Esophagus squamous epithelium (tissue), 5 donors: ENCODE measurements at places on chromosomes 16 and 17. TPM values are rescaled to one million over a fixed set of nuclear protein-coding genes. Genes with fewer than 3 reads are reported as not detected.

GRCh38 chr16:27424772-27425498, 23.0 kb downstream of the IL21R start:
- DNase-seq = no peak

DNA sequence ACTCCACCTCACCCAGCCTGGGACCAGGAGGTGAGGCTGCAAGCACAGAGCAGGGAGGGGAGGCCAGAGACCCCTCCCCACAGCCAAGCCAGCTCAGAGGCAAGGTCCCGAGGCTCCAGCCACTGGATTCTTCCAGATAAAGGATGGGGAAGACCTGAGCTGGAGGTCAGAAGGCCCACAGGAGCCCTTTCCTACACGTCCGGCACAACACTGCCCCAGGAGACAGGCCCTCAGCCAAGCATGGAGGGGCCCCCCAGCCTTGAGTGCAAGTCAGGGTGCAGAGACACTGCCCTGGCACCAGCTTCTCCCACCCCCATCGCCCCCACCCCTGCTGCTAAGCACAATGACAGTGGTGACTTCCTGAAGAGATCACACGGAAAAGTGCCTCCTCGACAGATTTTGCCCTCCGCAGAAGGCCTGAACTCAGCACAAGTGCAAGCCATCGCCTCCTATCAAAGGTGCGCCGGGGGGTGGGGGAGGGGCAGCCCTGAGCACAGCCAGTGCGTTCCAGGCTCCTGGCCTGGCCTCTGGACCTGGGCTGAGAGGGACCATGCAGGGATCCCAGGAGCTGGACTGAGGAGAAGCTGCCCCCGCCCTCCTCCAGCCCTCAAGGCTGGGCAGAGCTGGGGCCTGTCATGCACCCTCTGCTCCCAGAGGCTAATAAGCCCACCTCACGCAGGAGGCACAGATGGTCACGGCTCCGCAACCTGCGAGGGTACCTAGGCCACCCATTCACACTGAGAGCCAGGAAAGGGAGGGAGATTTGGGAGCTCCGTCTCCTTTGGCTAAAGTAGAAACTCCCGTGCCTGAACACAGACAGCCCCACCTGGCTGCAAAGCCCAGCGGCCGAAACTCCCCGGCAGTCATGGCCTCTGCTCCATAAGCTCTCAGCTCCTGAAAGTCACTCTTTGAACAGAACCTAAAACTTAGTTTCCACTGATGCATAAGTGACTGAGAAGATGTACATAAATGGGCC, 2.7 kb downstream of the MAFG start:
- DNase-seq = no peak

DNA sequence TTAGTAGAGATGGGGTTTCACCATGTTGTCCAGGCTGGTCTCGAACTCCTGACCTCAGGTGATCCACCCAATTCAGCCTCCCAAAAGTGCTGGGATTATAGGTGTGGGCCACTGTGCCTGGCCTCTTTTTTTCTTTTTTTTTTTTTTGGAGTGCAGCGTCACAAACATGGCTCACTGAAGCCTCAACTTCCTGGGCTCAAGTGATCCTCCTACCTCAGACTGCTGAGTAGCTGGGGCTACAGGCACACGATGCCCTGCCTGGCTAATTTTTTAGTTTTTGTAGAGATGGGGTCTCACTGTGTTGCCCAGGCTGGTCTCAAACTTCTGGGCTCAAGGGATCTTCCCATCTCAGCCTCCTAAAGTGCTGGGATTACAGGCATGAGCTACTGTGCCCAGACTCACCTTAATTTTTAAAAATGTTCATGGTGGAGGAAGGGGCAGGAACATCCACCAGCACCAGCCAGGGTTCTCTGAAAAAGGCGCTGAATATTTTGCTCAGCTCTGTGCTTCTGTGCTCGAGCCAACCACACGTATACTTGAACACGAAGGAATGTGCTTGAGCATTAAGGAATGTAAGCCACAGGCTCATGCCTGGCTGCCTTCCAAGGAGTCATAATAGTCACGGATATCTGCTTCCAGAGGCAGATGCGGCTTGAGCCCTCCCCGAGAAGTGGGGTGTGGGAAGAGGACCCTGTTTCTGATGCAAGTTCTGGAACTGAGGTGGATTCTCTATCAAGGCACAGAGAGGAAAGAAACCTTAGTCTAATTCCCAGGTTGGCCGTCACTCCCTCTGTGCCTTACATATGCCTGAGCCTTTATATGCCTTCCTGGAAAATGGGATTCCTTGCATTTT, 65.5 kb upstream of the CREBBP start:
- DNase-seq = no peak

- no peak for DNase-seq
Observed at GRCh38 chr17:69069226-69069750, 8.6 kb upstream of the ABCA9 start.

DNA sequence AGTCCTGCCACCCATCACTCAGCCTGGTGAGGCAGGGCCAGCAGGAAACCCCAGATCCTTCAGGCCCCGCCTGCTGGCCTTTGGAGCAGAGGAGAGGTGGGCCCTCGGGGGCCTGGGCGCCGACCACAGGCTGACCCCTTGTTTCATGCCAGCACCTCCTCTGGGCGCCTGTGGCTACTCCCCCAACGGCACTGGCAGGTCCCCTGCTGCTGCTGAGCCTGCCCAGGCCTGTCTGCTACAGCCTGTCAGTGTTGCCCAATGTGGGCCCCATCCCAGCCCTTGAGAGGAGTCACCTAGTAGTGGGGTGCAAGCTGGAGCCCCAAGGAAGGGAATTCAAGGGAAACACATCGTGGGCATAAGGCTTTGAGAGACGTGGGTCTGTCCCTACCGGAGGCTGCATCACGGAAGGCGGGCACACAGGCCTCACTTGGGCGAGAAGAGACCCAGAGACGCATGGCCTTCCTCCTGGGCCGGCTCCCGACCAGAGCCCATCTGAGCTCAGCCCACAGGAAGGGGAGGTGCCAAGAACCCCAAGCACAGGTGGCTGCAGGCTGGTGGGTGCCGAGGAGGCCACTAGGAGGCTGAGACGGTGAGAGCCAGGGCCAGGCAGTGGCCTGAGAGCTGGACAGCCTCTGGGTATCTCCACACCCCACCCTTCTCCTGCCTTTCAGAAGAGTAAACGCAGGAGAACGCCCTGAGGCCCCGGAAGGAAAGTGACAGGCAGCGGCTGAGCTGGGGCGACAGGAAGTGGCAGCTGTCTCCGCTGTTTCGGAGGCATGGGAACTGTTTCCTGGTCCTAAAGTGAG, 8.0 kb upstream of the FASN start:
- no peak for DNase-seq

DNA sequence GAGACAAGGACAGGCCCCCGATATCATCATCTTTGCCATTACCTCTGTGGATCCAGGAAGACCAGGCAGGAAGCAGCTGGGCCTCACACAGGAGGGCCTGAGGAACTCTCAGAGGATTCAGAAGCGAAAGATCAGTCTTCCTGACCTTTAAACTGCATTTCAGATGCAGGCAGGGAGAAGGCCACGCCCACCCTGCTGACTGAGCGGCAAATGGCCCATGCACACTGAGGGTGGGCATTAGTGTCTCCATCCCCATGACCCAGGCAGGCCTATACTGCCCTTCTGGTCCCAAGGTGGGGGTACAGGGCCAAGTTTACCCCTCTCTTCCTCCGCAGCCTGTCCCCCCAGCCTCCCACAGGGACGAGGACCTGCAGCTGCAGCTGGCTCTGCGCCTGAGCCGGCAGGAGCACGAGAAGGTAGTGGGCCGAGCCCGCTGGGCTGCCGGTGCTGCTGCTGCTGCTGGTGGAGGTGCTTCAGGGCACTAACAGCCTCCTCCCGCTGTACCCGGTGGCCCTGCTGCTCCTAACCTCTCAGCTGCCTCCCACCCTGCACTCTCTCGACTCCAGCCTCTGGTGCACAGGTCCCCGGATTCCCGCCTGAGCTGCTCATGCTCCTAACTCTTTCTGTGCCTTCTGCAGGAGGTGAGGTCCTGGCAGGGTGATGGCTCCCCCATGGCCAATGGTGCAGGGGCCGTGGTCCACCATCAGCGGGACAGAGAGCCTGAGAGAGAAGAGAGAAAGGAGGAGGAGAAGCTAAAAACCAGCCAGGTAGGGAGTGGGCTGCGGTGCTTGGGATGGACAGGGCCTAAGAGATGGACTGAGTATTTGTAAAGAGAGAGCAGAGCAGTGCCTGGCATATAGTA, 6.2 kb downstream of the EPN3 start:
- DNase-seq = no peak

DNA sequence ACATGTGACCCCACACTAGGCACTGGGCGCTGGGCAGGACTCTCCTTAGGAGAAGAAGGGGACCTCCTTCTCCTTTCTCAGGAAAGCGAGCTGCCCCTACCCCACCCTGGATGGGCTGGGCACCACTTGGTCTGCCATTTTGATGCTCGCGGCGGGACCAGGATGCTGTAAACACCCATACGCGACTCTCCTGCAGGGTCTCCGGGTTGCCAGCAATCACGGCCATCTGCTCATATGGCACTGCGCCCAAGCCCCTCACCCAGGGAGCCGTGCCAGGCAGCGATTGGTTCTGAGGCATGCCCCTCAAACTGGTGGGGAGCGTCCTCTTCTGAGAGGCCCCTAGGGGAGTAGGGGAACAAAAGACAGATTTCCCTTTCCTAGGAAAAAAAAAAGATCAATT, 99.0 kb downstream of the C16orf78 start:
- DNase-seq = no peak

DNA sequence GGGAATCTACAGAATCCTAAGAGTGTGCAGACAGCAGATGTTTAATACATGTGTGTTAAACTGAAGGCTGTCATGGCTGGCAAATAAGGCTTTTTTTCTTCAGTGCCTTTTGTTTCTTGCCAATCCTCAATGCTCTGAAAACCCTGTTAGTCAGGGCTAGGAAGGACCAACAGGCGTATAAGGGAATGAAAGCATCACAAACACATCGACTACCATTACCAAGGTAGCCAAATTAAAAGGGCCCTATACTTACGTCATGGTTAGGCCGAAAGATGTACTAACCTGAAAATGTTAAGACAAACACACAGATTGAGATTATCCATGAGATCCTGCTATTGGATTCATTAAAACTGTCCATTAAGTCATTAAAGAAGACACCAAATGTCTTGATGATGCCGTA, 13.1 kb downstream of the SLC16A6 start:
- no peak for DNase-seq

DNA sequence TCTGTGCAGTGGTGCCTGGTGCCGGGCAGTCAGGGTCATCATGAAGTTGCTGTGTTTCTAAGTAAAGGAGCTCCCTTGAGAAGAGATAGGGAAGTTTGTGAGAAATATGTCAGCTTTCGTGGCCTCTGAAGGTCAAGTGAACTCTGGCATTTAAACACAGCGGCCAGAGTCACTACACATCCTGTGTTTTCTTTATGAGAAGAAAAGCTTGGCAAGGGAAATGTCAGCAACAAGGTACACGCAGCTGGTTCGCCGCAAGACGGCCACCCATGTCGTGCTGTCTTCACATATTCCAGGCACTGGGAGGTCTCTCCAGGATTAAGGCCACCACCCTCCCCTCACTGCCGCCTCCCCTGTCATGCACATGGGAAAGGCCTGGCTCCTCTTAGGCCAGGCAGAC, 33.2 kb upstream of the PEMT start:
- no peak for DNase-seq

GRCh38 chr16:17408955-17409441, 61.8 kb downstream of the XYLT1 start:
- no peak for DNase-seq

DNA sequence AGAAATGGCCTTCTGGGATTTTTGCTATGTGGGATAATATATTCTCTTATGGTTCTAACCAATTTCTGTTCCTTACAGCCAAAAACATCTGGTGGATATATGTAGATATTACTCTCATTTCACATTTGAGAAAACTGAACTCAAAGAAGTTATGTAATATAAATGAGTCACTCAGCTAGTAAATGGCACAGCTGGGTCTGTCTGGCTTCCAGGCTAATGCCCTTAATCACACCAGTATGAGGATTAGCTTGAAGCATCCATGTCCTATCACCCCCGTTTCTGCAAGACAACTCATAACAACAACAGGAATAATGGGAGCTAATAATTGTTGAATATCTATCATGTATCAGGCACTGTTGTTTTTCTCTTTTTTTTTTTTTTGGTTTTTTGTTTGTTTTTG, 34.4 kb upstream of the USP7 start:
- DNase-seq = no peak

ARHGAP44 gene
- 0.82 TPM for total RNA-seq

NPIPB9 gene
- total RNA-seq = not detected

TEKT1 gene
- not detected for total RNA-seq

DPEP1 gene
- total RNA-seq = not detected

HOXB7 gene
- not detected for total RNA-seq
